ENCODE measurements at places on chromosomes 13 and 19.
A peak's percentile ranks its signal among the peaks of the same experiment; 100 is the strongest.

GRCh38 chr19:30371161-30371836 is 885 bp upstream of the ZNF536 start:
- DNase-seq: no peak

- DNase-seq: peak; percentile 7
Observed at GRCh38 chr13:64718116-64718515, 2512.0 kb downstream of the PCDH9 start.

DNA sequence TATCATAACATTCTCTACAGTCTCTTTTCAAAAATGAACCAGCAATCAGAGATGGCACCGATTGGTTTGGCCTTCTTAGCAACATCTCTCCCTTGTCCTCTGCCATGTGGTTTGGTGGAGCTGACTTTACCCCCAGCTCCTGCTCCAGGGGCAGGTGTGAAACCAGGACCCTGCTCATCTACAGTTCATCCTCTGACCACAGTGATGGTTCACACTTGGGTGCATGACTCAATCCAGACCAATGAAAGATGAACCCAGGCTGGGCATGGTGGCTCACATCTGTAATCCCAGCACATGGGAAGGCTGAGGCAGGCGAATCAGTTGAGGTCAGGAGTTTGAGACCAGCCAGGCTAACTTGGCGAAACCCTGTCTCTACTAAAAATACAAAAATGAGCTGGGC is 33.6 kb upstream of the FFAR2 start:
- no peak for DNase-seq

- DNase-seq: peak; percentile 32
Observed at GRCh38 chr19:35153701-35154524, 622 bp upstream of the FXYD5 start.

DNA sequence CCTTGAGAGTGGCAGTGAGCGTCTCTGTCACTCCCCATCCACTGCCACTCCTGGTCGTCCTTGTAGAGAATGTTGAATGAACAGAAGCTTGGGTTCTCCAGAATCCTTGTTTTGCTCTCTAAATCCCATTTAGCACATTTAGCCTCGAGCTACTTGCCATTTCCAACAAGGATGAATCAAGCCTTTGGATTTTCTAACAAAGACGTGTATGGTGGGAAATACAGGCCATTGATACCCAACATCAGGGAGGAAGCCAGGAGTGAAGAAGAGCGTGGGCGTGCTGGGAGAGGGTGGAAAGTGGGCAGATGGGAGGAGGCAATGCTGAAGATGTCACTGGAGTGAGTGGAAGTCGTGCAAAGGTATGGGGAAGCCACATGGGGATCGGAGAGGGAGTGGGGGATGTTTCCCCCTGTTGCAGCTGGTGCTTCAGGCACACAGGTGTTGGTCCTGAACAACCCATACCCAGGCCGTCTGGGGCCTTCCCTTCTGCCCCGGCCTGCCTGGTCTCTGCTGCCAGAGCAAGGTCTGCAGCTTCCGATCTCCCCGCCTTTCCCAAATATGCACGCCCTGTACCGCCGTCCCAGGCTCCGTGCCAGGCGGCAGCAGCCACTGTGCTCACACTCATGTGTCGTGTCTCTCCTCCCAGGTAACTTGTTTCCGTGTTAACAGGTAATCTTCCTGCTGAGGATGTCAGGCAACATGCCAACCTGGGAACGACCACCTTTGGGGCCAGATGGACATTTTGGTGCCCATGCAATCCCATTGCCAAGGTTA is 48.7 kb downstream of the ZIC5 start:
- DNase-seq: no peak

DNA sequence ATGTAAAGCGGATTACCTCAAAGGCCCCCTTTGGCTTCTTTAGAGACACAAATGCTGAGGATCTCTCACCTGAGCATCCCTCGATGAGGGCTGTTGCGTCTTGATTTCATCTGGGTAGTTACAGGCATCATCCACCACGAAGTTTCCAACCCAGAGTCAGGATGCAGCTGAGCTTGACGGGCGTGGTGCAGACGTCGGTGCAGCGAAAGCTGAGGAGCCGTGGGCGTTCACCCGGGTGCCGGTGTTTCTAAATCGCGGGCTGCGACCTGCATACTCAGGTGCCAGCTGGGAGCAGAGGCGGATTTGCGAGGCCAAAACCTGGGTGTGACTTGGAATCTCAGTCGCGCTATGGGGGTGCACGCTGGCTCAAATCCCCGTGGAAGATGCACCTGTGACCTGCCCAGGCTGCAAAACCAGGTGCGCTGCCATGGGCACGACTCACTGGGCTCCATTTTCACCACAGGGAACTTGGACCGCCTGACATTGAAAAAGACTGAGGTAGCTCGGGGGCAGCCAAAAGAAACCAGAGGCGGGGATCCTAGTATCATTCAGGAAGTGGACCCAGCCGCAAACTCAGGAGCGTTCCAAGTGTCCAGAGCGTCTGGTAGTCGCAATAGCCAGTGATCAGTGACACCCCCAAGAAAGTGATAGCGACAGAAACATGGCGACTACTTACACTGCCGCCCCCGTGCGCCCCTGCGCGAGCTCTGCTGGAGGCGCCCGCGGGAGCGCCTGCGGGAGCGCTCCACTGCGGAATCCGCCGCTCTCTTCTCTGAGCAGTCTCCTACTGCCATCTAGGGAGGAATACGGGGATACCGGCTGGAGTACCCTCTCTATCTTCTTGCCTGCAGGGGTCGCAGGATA is 36.4 kb upstream of the IGFL4 start:
- DNase-seq: peak; percentile 87

DNA sequence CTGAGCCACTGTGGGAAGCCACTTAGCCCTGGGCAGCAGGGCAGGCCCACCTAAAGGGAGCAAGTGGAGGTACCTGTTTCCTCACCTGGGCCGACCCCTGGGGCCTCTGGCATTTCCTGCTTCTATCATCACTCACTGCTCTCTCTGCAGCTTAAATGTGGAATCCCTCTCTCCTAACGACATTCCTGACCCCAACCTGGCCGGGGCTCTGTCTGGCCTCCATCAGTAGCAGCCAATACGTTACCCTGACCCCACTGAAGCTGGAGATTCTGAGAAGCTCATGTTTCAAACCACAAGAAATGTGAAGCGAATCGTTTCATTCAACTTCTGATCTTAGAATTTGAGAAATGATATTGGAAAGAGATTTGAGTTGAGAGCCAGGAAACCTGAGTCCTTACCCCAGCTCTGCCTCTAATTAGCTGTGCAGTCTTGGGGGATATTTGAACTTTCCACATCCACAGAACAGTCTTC is 39.9 kb downstream of the DOCK9 start:
- peak; percentile 68 for DNase-seq

- no peak for DNase-seq
Observed at GRCh38 chr19:49436381-49437017, 4.8 kb downstream of the SLC17A7 start.

- no peak for DNase-seq
Observed at GRCh38 chr19:54189145-54189734, at the start of gene MBOAT7. Gene MBOAT7 (minus strand): TSS chr19:54189580. CDS start chr19:54188508, 1,072 bp downstream.

GRCh38 chr19:48639483-48640375 is 2.5 kb upstream of the DBP start:
- DNase-seq: no peak

GRCh38 chr19:48819366-48819816 is 8.6 kb upstream of the BCAT2 start:
- peak; percentile 50 for DNase-seq

- peak; percentile 43 for DNase-seq
Observed at GRCh38 chr19:45446295-45446694, 21.5 kb upstream of the FOSB start.

DNA sequence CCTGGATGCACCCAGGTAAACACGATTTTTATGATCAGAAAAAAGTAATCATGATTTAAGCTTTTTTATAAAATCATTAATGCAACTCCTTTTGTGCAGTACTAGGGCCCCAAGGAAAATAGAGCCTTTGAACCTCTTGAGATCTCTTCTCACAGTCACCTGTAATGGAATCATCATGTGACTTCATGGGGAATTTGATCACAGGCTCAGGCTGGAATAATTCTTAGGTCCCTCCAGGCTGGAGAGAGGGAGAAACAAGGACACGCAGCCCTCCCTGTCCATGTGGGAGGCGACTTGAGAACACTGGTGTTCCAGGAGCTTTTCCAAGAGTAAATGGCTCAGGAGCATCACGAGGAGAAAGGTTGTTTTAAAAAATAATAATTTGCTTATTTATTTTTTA is 156.1 kb downstream of the NUFIP1 start:
- DNase-seq: no peak

- DNase-seq: no peak
Observed at GRCh38 chr13:112202966-112203365, 136.0 kb downstream of the SOX1 start.

- no peak for DNase-seq
Observed at GRCh38 chr13:34533941-34534340, 408.1 kb upstream of the NBEA start.

DNA sequence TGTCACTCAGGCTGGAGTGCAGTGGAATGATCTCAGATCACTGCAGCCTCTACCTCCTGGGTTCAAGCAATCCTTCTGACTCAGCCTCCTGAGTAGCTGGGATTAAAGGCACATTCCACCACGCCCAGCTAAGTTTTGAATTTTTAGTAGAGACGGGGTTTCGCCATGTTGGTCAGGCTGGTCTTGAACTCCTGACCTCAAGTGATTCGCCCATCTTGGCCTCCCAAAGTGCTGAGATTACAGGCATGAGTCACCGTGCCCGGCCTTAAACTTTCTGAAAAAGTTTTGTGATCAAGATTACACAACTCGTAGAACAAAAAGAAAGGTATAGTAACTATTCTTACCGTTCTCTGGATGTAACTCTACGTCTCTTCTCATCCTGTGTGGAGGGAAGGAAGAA is 21.2 kb downstream of the DNMT1 start:
- peak; percentile 24 for DNase-seq

GRCh38 chr13:91904005-91904404 is 505.6 kb downstream of the GPC5 start:
- no peak for DNase-seq

Measured in fibroblast of upper back skin (primary cell).